ENCODE measurements at places on chromosomes 4 and X.

DNA sequence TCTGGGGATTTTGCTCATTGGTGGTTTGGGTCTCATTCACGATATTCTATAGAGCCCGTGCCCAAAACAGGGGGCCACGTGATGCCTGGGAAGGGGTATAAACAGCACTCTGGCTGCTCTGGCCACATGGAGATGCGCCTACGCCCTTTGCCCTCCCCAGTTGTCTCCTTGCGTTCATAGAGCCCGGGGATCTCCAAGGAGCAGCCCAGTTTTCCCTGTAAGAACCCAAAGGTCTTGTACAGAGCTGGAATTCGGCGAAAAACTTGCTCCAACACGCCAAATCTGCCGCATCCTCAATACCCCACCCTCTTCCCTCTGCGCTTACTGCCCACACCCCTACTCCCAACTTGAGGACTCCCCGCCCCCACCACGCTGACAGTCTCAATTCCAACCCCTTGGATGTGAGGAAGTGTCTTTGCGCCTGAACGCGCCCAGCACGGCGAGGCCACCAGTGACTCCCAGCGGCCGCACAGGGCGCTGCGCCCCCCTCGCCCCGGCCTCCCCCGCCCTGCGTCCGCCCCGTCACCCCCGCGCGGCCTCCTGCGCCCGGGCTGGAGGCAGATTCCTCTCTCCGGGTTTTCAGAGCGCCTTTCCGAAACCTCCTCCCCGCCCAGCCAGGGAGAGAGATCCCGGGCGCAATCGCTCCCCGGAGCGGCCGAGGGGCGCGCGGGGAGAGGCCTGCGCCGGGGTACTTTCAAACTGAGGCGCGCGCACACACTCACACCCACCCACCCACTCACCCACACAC lies at the start of gene NHS:
Gene NHS, plus strand, starts transcription at position 582 of the 748 bp plus-strand sequence. CDS start 558 bp downstream, outside the sequence.
- peak; percentile 77 for DNase-seq

DNA sequence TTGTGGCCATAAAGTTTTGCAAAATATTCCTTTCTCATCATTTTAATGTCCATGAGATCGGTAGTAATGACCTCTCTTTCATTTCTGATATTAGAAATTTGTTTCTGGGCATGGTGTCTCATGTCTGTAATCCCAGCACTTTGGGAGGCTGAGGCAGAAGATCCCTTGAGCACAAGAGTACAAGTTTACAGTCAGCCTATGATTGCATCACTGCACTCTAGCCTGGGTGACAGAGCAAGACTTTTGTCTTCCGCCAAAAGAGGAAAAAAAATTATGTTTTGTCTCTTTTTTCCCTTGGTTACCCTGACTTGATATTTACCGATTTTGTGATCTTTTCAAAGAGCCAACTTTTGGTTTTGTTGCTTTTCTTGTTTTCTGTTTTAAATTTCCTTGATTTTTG lies 10.8 kb upstream of the NKAP start:
- DNase-seq: no peak

GRCh38 chr4:8306511-8307021 lies 37.0 kb downstream of the HTRA3 start:
- DNase-seq: no peak

GRCh38 chr4:13169731-13170525 lies 314.2 kb downstream of the RAB28 start:
- DNase-seq: no peak

DNA sequence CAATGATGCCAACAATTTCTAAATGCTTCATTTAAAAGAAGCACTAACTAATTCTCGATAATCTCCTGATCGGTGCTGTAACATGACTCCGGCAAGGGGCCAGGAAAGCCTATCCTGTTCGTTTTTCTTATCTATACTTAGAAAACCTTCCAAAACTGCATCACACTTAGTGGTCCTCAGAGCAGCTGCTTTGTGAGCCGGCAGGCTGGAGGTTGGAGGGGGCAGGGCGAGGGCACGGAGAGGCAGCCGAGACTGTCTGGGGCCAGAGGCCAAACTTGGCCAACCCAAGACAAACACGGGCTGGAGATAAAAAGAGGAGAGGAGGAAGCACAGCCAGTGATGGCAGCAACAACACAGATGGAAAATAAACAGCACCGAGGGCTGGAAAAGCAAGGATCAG lies 455.7 kb downstream of the BCOR start:
- no peak for DNase-seq

DNA sequence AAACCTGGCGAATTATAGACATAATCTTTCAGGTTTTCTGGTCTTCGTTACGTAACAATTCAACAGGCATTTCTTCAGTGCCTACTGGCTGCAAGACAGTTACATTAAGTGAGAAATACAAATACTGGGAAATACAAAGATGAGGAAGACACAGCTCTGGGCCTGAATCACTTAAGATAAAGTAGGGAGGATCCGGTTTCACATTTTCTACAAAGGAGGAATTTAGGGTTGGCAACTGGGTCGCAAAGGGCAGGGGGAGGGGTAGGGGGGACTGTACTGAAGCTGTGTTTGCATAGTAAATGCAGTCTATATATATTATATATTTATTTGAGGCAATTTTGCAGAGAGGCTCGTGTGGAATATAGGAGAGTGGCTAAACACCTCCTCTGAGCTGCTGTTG lies 107.4 kb downstream of the MAML3 start:
- no peak for DNase-seq

GRCh38 chr4:11376571-11376970 lies 52.1 kb downstream of the HS3ST1 start:
- DNase-seq: no peak

GRCh38 chr4:36224972-36225903 lies 19.1 kb downstream of the ARAP2 start:
- no peak for DNase-seq

DNA sequence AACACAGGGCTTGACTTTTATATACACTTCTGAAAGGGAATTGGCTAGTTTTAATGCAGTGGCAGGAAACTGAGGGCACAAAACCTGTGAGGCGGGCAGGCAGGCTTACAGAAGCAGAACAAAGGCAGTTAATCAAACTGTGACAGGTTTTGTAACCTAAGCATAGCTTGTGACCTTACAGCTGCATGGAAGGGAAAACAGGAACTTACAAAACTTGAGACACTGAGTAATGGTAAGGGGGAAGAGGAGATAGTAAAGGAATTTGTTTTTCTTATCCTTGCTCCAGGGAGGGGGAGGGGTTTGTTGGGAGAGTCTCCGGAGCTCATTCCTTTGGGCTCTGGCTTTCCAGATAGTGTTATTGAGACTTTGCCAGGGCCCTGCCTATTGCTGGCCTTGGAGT lies 55.6 kb downstream of the SLITRK4 start:
- no peak for DNase-seq

- no peak for DNase-seq
These were observed 41.4 kb upstream of the NDST4 start for GRCh38 chr4:115154826-115155225.

- DNase-seq: no peak
These were observed 38.5 kb downstream of the GPM6A start for GRCh38 chr4:175773566-175773965.

DNA sequence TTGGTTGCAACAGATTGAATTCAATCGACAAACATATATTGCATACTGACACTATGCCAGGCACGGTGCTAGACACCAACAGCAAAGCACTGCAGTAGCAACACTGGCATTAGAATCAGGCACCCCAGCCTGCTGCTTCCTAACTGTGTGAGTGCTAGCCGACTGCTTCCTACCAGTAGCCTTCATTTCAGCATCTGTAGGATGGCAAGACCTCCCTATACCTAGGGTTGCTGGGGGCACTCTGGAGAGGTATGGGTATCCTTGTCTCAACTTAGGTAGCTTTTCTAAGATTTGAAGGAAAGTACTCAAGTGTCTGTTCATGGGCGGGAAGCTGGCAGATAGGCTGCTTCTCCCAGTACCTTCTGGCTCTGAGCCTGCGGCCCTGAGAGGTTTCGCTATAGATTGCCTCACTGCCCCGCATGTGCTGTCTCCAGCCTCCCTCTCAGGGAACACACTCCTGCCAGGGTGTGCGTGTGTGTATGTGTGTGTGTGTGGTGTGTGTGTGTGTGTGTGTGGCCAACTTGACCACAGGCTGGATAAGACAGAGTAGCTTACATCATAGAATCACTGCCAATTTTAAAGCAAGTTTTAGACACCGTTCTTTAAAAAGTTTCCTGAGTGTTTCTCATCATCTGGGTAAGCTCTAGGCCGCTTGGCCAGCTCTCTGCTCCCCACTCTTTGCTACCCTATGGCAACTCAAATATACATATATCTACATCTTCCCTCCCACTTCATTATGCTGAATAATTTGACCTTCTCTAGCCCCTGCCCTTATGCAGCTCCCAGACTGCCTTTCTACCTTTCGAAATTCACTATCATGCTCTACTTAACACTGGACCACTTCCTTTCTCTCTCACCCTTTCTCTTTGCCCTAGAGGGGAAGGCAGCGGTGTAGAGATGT lies 97.0 kb upstream of the PJA1 start:
- DNase-seq: no peak

- DNase-seq: no peak
These were observed 122.8 kb downstream of the ZC4H2 start for GRCh38 chrX:64853424-64853823.

DNA sequence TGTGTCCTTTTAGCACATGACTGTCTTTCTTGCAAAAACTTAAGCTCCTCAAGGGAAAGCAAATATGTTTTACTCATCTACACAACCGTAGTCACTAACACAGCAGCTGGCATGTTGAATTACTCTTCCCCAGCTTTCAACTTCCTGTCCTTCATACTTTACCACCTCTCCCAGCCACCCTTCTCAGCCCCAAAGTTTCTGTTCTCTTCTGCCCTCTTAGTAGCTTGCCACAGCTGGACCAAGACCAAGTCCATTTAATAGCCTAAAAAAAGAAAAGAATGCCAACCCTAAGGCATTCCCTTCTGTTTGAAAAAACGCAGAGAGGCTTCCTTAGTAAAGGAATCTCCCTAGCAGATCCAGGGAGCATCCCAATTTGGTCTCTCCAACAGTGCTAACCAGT lies 36.8 kb downstream of the SRPX2 start:
- peak; percentile 31 for DNase-seq

DNA sequence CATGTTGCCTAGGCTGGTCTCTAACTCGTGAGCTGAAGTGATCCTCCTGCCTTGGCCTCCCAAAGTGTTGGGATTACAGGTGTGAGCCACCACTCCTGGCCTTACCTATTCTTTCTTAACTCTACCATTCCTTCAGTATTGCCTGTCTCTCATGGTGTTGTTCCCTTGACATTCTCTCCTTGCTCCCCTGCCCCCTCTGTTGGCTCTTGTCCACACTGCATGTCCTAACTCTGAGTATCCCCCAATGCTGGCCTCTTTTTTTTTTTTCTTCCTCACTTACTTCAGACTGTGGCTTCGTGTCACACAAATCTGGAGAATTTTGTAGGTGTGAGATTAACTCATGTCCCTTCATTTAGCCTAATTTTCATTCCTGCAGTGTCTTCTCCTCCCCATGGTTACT lies 22.9 kb upstream of the FRMPD4 start:
- DNase-seq: no peak

GRCh38 chr4:82467471-82467870 lies 37.1 kb downstream of the ENOPH1 start:
- no peak for DNase-seq

DNA sequence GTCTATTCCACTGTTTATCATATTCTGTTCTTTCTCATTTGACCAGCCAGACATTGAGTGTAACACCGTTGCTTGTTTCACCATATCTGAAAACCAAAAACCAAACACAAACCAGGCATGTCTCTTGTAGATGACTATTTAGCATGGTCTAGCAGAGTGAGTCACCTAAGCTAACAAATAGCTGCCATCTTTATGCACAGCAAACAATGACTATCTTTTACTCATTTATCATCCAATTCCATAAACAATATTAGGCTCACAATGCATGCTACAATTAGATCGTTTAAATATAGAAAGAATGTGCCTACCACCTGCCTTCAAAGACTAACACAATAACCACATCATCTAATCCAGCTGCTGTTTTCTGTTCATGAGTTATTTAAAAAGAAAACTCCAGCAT lies 495.4 kb downstream of the PCDH19 start:
- DNase-seq: no peak

DNA sequence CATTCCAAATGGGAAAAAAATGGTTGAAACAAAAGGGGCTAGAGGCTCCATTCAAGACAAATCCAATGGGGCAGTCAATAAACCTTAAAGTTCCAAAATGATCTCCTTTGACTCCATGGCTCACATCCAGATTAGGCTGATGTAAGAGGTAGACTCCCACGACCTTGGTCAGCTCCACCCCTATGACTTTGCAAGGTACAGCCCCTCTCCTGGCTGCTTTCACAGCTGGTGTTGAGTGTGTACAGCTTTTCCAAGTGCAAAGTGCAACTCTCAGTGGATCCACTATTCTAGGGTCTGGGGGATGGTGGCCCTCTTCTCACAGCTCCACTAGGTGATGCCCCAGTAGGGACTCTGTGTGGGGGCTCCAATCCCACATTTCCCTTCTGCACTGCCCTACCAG lies 21.5 kb downstream of the SULT1B1 start:
- DNase-seq: no peak

DNA sequence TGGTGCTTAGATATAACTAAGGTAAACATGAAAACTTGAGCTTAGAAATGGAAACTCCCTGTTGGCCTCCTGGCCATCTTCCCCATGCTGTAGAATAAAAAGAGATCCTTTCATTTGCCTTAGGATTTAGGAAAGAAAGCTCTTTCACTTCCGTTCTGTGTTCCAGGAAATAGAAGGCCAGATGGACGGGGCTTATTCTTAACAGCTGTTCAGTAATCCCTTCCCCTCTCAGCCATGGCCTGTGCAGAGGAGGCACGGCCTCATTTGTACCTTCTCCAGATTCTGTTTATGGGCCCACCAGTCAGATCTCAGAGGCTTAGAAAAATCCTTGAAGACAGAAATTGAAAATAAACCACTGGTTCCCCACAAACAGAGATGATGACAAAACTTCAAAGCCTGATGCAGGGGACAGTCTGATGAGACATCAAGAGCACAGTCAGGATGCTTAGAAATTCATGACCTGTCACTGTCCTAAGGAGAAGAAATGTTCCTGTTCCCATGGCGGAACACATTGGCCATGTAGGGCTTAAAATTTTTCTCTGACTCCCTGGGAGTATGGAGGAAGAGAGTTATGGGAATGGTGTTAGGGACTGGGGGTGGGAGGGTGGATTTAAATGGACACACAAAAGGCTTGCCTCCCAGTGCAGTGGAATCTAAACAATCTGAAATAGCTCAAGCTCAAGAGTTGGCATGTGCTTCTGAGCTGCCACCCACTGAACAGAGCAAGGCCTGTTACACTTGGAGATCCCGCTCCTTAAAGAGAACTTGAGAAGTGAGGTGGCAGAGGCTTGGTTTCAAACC lies 188.8 kb downstream of the SOWAHB start:
- peak; percentile 10 for DNase-seq

DNA sequence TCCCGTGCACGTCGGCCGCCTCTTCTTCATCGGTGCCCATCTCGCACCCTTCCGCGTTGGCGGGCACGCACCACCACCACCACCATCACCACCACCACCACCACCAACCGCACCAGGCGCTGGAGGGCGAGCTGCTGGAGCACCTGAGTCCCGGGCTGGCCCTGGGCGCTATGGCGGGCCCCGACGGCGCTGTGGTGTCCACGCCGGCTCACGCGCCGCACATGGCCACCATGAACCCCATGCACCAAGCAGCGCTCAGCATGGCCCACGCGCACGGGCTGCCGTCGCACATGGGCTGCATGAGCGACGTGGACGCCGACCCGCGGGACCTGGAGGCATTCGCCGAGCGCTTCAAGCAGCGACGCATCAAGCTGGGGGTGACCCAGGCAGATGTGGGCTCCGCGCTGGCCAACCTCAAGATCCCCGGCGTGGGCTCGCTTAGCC lies 1.4 kb downstream of the POU4F2 start:
- DNase-seq: no peak

GRCh38 chrX:42755815-42756214 lies 22.1 kb downstream of the PPP1R2C start:
- peak; percentile 60 for DNase-seq

- no peak for DNase-seq
These were observed 65.4 kb downstream of the CXCL13 start for GRCh38 chr4:77671051-77671450.

GRCh38 chr4:184214931-184215330 lies 2.7 kb downstream of the ENPP6 start:
- no peak for DNase-seq

All from EL (cell line).